ENCODE measurements at places on chromosomes 6 and 20. TPM values are rescaled to one million over a fixed set of nuclear protein-coding genes. Genes with fewer than 3 reads are reported as not detected.
A peak's percentile ranks its signal among the peaks of the same experiment; 100 is the strongest.

DNA sequence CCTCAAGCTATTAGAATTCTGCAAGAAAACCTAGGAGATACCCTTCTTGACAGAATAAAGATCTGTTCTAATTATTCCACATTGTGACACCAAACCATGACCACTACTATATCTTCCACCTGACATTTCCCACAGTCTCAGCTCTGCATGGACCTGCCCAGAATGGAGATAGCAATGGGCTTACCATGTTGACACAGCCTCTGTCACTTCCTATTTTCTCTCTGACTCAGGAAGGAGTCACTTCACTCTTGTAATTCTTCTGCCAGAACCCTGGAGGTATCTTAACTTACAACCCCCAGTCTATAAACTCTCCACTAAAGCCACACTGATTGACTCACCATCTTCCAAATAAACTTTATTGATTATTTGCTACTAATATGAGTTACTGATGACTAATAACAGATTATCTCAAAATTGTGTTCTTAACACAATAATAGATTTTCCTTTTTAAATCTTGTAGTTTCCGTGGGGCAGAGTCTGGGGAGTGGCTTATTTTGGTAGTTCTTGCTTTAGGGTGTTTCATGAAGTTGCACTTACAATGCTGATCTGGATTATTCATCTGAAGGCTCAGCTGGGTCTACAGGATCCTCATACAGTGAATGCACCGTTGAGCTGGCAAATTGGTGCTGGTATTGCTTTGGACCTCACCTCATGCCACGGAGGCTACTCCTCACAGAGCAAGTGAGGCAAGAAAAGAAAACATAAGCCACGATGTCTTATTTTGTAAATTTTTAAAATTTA, 869.9 kb downstream of the KIF16B start:
- no peaks in the 10 kb centered on the region for H3K36me3 ChIP-seq
- no peak overlapping the region for H3K27ac ChIP-seq
- no peaks in the 10 kb centered on the region for H3K4me1 ChIP-seq

DNA sequence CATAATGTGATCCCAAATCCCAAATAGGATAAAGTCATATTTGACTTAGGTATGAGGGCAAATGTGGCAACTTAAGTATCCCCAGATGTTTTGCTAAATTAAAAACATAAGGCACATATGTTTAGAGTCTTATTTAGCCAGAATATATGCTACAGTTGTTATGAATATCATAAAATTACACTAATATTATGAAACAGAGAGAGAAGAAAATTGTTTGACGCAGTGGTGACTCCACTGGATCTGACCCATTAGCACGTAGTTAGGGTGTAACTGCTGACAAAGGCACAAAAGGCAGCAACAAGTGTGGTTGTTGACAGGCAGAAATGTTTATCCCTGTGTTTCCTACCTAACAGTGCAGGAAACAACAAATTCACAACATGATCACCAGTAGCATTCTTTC, 152.4 kb upstream of the THBS2 start:
- H3K27me3 ChIP-seq, result peaks cover 15% of the 10 kb centered on the region
- no peaks in the 10 kb centered on the region for H3K4me1 ChIP-seq
- no peak for DNase-seq
- peaks cover 8% of the 10 kb centered on the region for H3K36me3 ChIP-seq

GRCh38 chr20:56469077-56469449, 636 bp downstream of the RTF2 start:
- no peaks in the 10 kb centered on the region for H3K36me3 ChIP-seq
- DNase-seq, result no peak
- peaks cover 15% of the 10 kb centered on the region for H3K4me1 ChIP-seq

DNA sequence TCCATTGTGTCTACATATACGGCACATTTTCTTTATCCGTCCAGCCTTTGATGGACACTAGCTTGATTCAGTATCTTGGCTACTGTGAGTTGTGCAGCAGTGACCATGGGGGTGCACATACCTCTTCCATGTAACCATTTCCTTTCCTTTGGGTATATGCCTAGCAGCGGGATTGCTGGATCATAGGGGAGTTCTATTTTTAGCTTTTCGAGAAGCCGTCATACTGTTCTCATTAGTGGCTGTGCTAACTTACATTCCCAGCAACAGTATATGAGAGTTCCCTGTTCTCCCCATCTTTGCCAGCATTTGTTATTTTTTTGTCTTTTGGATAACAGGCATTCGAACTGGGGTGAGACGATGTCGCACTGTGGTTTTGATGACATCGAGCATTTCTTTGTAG, 395.0 kb downstream of the SMOC2 start:
- no peak overlapping the region for H3K4me3 ChIP-seq
- no peak overlapping the region for H3K27ac ChIP-seq
- no peak for DNase-seq

- no peak overlapping the region for H3K4me3 ChIP-seq
- no peaks in the 10 kb centered on the region for H3K36me3 ChIP-seq
- no peaks in the 10 kb centered on the region for H3K4me1 ChIP-seq
- no peak for DNase-seq
- H3K27ac ChIP-seq, result no peak overlapping the region
- H3K27me3 ChIP-seq, result no peaks in the 10 kb centered on the region
Measured at GRCh38 chr6:123515715-123516114, 121.0 kb downstream of the TRDN start.

GRCh38 chr6:56708810-56709597, 66.3 kb upstream of the DST start:
- no peak for DNase-seq
- no peak overlapping the region for H3K4me3 ChIP-seq
- no peaks in the 10 kb centered on the region for H3K36me3 ChIP-seq
- no peak overlapping the region for H3K27ac ChIP-seq

DNA sequence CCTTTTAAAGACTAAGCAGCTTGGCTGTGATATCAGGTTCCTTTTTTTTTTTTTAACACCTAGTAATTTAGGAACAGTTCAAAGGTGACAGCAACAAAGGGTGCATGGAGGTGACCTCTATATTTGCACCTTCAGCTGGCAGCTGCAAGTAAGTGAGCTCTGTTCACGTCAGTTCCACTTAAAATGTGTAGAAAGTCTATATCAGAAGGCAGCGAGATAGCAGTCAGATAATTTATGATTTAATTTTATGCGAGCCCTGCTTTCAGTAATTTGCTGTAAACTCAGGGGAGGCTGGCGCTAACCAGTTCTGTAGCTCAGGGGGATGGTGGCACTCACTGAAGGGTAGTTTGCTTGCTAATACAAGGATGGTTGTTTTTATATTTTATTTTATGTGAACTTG, 602.8 kb upstream of the MMS22L start:
- H3K27me3 ChIP-seq, result no peaks in the 10 kb centered on the region
- no peak for DNase-seq
- no peaks in the 10 kb centered on the region for H3K4me1 ChIP-seq
- no peak overlapping the region for H3K27ac ChIP-seq
- no peaks in the 10 kb centered on the region for H3K36me3 ChIP-seq
- no peak overlapping the region for H3K4me3 ChIP-seq

GRCh38 chr6:72755752-72756151, 133.9 kb downstream of the KCNQ5 start:
- H3K27ac ChIP-seq, result no peak overlapping the region
- H3K4me3 ChIP-seq, result no peak overlapping the region
- peaks cover 16% of the 10 kb centered on the region for H3K36me3 ChIP-seq
- DNase-seq, result no peak

DNA sequence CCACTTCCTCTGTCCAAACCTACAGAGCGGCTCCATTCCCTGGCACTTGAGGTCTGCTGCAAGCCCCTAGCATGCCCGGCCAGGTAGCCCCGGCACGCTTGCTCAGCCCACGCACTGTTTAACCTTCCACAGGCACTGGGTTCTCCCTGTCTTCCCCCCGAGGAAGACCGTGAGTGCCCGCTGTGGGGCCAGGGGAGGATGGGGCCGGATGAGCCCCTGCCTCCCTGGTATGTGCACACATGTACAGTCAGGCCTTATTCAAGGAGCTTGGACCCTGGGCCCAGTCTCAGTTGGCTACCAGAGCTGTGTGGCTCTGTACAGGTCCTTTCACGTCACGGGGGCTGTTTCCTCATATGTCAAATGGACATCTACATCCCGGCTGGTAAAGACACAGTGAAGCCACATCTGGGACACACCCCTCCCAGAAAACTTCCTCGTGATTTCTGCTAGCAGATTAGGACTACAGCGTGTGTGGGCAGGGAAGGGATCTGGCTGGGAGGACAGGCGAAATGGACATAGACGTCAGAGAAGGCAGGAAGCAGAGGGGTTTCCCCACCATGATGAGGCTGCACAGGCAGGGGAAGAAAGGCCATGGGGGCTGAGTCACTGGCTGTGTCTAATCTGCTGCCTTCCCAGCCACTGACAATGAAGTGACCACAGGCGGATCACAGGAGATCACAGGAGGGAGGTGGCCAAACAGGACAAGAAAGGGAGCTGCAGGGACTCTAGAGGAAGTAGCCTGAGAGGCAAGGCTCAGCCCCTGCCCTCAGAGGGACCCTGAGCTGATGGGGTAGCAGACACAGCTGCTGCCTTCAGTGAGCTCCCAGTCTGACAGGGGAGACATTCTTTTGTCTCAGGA, 62.9 kb downstream of the MRPL14 start:
- no peak for DNase-seq
- no peak overlapping the region for H3K27ac ChIP-seq
- H3K4me1 ChIP-seq, result no peaks in the 10 kb centered on the region
- no peaks in the 10 kb centered on the region for H3K36me3 ChIP-seq

GRCh38 chr6:37624606-37625574, 72.8 kb downstream of the MDGA1 start:
- no peaks in the 10 kb centered on the region for H3K27me3 ChIP-seq
- H3K4me3 ChIP-seq, result peak overlapping the region; percentile 71
- H3K36me3 ChIP-seq, result no peaks in the 10 kb centered on the region
- peak; percentile 38 for DNase-seq
- H3K27ac ChIP-seq, result no peak overlapping the region

DNA sequence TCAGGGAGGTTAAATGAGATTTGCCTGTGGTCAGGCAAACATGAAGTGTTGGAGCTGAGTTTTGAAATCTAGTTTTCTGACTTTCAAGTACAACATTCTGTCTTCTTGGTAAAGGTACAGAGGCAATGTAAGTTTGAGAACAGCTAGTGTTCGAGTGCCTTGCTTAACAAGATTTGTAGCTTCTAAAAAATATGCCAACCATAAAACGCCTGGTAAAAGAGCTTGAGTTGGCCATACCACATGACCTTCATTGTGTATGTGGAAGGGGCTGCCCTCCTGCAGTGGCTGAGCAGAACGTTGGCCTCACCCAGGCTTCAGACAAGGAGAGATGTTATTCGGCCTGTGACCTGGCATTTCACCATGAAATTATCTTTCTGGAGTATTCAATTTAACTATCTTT, 86.5 kb downstream of the MAP7 start:
- H3K4me3 ChIP-seq, result no peak overlapping the region
- H3K27ac ChIP-seq, result no peak overlapping the region
- peaks cover 4% of the 10 kb centered on the region for H3K4me1 ChIP-seq
- H3K27me3 ChIP-seq, result peaks cover 12% of the 10 kb centered on the region
- DNase-seq, result no peak

- H3K4me1 ChIP-seq, result no peaks in the 10 kb centered on the region
- no peak overlapping the region for H3K27ac ChIP-seq
- H3K27me3 ChIP-seq, result no peaks in the 10 kb centered on the region
- no peaks in the 10 kb centered on the region for H3K36me3 ChIP-seq
- DNase-seq, result no peak
Measured at GRCh38 chr6:21371061-21371460, 222.5 kb upstream of the SOX4 start.

DNA sequence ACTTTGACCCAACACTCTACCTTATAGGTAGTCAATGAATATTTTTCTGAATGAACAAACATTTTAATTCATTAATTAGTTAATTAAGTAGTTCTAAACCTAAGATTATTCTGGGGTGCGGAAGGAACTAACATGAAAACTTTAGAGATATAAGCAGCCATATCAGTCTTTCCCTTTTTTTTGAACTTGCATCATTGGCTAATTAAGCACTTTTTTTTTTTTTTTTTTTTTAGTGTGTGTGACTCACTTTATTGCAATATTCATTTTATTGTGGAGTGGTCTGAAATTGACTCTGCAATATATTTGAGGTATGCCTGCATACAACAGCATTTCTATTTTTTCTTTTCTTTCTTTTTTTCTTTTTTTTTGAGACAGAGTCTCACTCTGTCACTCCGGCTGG, 21.8 kb upstream of the AMD1 start:
- DNase-seq, result no peak
- no peaks in the 10 kb centered on the region for H3K27me3 ChIP-seq
- H3K36me3 ChIP-seq, result no peaks in the 10 kb centered on the region
- H3K4me1 ChIP-seq, result no peaks in the 10 kb centered on the region
- no peak overlapping the region for H3K27ac ChIP-seq

DNA sequence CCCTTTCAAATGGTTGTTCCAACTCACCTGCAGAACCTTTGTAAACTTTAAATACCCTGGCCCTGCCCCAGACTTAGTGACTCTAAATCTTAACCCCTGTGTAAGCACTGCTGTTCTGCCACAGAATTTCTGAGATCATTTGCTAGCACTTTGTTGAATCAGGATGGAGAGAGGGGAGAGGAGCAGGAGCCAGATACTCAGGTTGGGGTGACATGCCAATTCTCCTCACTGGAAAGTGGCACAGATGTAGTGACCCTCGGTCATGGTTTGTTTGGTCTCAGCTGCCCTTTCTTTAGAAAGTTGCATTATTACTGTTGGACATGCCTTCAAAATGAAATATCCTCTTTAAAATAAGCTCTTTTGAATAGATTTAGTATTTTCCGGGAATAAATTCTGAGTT, 168.0 kb downstream of the ZFAND3 start:
- no peak overlapping the region for H3K4me3 ChIP-seq
- no peak for DNase-seq
- no peak overlapping the region for H3K27ac ChIP-seq
- no peaks in the 10 kb centered on the region for H3K27me3 ChIP-seq
- peaks cover 79% of the 10 kb centered on the region for H3K4me1 ChIP-seq
- no peaks in the 10 kb centered on the region for H3K36me3 ChIP-seq

- no peak overlapping the region for H3K27ac ChIP-seq
- no peak for DNase-seq
- peaks cover 10% of the 10 kb centered on the region for H3K36me3 ChIP-seq
- no peak overlapping the region for H3K4me3 ChIP-seq
- H3K4me1 ChIP-seq, result peaks cover 15% of the 10 kb centered on the region
Measured at GRCh38 chr6:90218959-90219208, 77.8 kb downstream of the BACH2 start.

Gene TCFL5
- polyA plus RNA-seq, result 1.5 TPM

Gene SAMD5
- polyA plus RNA-seq, result not detected

Gene LAMP5
- not detected for polyA plus RNA-seq

Gene BPIFA1
- polyA plus RNA-seq, result not detected

Gene HCRTR2
- not detected for polyA plus RNA-seq

Gene SLC4A11
- not detected for polyA plus RNA-seq
